Thymus (tissue), 14 donors: ENCODE measurements at places on chromosomes 16 and 17. TPM values are rescaled to one million over a fixed set of nuclear protein-coding genes. Genes with fewer than 3 reads are reported as not detected.

DNA sequence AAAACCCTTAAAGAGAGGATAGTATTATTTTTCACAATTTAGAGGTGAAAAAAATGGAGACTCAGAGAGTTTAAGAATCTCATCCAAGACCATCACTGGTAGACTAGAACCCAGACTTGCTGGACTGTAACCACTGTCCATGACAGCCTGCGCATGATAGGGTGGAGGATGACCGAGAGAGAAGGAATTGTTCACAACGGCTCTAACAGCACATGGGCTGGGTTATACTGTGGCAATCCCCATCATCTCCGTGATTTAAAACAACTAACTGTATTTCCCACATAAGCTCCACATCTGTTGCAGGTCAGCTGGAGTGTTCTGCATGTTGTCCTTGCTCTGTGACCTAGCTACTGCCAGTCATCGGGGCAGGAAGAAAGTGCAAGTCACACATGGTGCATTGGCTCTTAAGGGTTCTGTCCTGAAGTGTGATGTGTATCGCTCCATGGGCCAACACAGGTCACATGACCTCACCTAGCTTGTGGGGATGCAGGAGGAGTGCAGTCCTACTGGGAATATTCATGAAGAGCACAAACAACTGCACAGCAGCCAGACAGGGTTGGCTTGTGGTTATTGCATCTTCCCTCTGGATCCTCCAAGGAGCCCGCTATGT lies 131.2 kb upstream of the MPHOSPH6 start:
- DNase-seq, result no peak

GRCh38 chr17:15501282-15501681 lies 33.9 kb upstream of the CDRT4 start:
- no peak for DNase-seq

GRCh38 chr17:4786106-4786511 lies at the start of gene VMO1:
Gene VMO1 (minus strand): TSS chr17:4786364. CDS start chr17:4786352, 12 bp downstream.
- no peak for DNase-seq

GRCh38 chr17:65920996-65921395 lies 270.9 kb downstream of the CEP112 start:
- DNase-seq, result no peak

EXOC3L1 gene
- 0.57 TPM for total RNA-seq

NUDT7 gene
- total RNA-seq, result 7.9 TPM

HIGD1B gene
- total RNA-seq, result 1.8 TPM

C16orf74 gene
- 1.5 TPM for total RNA-seq

OR1D2 gene
- total RNA-seq, result not detected

GRCh38 chr17:29624586-29624985 lies 1.9 kb upstream of the CORO6 start:
- no peak for DNase-seq

SLC16A13 gene
- total RNA-seq, result 0.42 TPM

CTRB2 gene
- total RNA-seq, result not detected

SMIM36 gene
- total RNA-seq, result not detected

DNA sequence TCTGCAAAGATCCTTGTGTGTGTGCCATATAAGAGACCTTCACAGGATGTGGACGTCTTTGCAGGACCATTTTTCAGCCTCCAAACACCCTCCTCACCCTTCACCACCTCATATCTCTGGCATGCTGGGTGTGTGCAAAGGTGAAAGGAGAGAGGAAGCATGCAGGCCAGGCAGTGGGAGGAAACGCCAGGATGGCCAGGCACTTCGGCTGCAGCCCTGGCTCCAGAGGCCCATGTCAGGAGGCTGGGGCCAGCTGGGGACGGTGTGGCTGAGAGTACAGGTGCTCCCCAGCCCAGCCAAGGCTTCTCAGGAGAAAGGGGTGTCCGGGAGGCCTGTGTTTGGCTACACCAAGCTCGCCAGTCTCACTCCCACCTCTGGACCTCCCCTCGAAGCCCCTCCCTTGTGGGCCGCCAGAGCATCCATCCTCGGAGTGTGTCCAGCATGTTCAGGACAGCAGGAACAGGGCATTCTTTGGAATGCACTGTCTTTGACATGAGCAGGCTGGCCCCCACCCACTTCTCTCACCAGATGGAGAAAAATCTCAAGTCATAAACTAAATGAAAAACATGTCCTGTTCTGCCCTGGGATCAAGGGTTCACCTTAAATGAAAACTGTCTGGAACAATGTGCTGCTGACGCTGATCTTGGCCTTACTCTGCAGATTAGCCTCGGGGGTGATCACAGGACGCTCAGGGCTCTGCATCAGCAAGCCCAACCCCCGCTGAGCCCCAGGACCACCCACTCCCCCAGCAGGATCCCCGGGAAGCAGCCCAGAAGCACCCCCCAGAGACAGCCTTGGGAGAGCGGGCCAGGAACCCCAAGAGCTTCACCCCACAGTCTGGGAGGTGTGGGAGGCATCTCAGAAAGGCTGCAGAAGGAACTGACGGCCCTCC lies 15.9 kb downstream of the PEMT start:
- no peak for DNase-seq
